ENCODE measurements at places on chromosomes 2 and 18.

DNA sequence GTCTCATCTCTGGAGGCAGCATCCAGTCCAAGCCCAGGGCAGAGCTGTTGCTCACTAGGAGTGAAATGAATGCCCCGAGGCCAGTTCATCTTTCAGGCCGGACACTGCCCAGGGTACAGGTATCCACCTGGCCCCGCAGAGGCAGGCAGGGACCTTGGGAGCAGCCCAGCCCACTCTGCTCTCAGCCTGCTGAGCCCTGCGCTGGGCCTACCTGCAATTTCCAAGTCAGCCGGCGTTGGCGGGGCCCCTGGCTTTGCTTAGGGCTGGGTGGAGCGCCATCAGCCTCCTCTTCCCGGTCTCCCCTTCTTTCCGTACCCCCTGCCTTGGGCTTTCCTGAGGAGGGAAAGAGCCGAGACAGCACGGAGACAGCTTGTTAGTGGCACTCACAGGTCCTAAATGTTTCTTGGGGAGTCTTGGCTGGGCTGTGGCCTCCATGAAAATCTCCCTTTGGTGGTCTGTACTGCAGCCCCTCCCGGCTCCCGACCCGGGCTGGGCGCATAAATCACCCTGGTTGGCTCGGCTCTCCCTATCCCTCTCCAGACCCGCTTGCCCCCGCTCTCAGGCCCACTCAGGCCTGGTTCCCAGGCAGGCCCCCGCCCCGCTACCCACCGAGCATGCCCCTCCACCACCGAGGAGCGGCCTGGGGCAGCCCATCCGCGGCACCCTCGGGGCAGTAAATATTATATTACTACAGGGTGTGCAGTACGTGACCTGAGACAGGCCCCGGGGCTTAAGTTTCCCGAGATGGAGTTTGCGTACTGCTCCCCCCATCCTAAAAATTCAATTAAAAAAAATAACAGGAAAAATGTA is 106.7 kb downstream of the DYSF start:
- DNase-seq: no peak

DNA sequence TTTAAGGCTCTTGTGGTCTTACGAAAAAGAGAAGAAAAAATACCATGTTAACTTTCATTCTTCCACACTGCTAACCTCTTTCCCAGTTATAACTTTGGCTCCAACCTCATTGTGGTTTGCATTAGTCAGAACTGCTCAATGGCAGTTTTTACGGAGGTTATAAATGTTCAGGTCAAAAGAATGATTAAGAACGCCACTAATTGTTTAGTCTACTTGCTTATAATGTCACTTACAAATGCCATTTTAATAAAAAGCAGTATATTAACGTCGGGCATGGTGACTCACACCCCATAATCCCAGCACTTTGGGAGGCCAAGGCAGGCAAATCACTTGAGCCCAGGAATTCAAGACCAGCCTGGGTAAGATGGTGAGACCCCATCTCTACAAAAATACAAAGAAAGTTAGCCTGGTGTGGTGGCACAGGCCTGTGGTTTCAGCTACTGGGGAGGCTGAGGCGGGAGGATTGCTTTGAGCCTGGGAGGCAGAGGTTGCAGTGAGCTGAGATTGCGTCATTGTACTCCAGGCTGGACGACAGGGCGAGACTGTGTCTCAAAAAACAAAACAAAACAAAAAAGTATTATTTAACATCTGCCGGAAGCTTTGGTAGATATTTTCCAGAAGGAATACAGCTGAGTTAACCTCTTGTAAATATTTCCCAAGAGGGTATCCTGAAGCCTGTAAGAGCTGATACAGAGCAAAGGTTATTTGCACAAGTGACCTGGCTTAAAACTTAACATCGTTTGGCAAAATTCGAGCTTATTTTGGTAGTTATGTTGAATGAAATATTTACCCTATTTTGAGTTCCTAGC is 5.1 kb downstream of the AGPS start:
- no peak for DNase-seq

DNA sequence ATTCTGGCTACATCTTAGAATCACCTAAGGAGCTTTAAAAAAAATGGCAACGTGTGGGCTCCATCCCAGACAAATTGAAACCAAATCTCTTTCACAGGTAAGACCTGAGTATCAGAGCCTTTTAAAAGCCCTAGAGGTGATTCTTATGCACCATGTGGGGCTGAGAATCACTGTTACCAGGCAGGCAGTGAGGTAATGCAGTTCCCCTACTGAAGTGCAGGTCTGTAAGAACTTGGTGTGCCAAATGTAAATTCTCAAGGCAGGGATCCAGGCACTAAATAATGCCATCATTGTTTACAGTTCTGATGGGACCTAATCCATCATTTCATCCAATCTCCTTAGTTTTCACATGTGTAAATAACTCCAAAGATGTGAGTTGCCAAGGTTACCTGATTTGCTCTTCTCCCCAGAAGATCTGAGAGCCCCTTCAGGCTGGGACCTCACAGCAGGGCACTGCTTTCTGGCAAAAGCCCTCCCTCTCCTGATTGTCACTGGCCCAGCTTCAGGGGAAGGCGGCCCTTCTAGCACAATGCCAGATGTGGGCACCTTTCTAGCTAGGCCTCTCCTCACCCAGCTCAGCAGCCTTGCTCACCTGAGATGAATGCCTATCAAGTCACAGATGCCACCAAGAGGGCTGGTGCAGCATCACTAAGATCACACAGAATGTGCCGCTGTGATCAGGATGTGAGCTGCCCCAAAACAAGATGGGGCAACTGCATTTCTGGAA is 73.6 kb upstream of the RGPD5 start:
- DNase-seq: no peak

- DNase-seq: no peak
Measured at GRCh38 chr2:85650456-85650855, 17.5 kb downstream of the SFTPB start.

DNA sequence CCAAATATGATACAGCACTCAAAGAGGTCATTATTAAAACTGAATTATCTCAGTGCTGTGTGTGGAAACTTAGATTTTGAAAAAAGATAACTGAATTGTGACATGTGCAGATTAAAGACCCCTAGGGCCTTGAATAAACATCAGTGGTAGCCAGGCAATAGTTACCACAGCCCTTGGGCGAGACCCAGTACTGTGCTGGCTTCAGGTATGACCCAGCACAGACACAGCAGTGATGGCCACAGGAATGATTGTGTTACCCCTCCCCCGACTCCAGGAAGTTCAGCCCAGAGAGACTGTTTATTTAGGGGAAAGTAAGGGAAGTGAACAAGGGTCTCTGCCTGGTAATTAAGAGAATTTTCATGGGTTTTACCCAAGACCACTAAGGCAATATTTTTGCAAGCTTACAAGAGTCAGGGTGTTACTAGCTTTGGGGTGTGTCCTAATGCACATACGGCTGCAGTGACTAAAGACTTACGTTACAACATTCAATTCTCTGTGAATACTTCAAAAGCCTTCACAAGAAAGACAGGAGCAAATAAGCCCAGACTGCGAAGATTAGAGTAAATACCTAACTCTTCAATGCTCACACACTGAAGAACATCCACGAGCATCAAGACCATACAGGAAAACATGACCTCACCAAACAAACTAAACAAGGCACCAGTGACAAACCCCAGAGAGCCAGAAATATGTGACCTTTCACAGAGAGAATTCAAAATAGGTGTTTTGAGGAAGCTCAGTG is 28.2 kb upstream of the ITGAV start:
- no peak for DNase-seq

- no peak for DNase-seq
Measured at GRCh38 chr2:39419282-39420223, 17.5 kb downstream of the MAP4K3 start.

DNA sequence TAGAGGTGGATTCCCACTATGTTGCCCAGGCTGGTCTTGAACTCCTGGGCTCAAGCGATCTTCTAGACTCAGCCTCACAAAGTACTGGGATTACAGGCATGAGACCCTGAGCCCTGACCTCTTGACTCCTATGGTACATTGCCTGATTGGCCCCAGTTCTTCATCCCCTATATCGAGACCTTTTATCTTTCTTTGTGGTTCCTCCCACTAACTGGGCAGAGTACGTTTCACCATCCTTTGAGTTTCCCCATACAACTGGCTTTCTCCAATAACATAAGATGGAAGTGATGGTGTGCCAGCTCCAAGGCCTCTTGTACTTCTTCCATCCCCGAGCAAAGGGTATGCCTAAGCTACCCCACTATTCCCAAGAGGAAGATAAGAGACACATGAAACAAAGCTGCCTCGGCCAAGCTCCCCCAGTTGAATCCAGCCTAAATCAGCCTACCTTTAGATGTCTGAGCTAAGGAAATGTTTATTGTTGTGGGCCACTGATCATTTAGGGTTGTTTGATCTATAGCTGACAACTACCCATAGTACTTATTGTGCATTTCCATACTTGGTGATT is 8.3 kb upstream of the TMEM247 start:
- no peak for DNase-seq

- DNase-seq: no peak
Measured at GRCh38 chr2:219155054-219155644, 5.5 kb downstream of the NHEJ1 start.

DNA sequence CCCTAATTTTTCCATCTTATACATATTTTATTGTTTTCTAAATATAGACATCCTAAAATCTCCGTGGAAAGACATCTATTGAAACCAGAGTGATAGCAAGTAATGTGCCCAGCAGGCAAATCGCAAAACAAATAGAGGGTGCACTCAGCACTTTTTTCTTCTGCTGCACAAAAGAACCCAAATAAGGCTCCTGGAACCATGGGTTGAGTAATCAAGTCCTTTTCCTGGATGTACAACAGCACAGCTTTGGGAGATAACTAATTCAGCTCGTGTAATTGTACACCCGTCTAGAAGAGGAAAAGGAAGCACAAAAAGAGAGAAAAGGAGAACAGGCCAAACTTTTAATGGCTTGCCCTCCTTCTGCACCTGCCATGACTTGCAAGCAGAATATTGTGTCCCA is 126.9 kb upstream of the TLK1 start:
- no peak for DNase-seq

GRCh38 chr18:421247-422155 is 79.0 kb downstream of the COLEC12 start:
- DNase-seq: no peak

GRCh38 chr18:3054780-3055179 is 41.8 kb upstream of the LPIN2 start:
- no peak for DNase-seq

- DNase-seq: no peak
Measured at GRCh38 chr2:35526741-35527140, 828.8 kb upstream of the CRIM1 start.

GRCh38 chr2:8728305-8729015 is 46.6 kb downstream of the ID2 start:
- DNase-seq: no peak

DNA sequence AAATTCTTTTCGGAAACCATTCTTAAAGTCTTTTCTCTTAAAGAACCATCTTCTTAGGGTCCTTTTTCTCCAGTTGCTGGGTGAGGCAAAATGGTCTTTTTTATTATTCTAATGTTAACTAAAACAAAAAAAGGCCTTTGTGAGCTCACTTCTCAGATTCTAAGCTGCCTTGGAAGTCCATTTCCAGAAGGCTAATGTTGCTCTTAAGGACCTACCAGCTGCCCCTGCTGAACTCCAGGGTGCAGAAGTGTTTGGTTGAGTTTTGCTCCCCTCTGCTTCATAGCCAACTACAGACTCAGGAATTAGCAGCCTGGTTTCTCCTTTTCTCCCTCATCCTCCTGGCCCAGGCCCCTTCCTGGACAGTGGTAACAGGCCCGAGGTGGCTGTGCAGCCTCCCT is 23.4 kb downstream of the APCDD1 start:
- DNase-seq: no peak

DNA sequence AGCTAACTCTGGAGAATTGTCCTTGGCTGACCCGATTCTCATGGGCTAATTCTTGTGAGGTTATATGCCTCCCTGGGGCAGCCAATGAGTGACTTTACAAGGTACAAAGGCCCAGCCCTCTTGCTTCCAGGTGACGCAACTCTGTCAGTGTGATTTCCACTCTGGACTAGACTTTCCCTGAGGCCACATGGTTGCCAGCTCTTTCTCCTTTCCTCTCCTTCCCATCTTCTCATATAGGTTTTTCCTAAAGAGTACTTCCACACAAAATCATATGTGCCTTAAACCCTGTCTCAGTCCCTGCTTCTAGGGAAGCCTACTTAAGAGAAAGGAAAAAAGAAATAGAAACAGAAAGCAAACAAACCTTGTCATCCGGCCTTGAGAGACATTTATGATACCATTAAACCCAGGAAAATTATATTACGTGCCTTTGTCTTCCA is 226.2 kb upstream of the ZSWIM2 start:
- DNase-seq: no peak

DNA sequence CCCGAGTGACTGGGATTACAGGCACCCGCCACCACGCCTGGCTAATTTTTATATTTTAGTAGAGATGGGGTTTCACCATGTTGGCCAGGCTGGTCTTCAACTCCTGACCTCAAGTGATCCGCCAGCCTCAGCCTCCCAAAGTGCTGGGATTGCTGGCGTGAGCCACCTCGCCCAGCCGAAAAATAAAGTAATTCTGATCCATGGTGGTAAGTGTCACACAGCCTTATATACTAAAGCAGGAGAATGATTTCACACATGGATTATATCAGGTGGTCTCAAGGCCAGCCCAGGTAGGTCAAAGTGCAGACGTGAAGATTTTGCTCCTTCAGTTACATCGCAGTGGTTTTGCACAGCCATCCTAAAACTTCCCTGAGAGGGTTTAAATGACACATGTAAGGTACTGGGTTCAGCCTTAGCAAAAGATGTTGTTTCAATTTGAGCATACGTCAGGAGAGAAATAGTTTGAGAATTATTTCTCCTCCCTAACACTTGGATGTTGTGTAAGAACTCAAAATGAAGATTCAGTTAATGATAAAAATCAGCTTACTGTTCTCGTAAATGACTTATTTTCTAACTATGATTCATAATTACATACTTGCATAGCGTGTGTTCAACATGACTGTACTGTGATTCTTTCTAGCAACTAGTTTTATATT is 93.0 kb upstream of the SLC39A10 start:
- no peak for DNase-seq

GRCh38 chr18:62331581-62332356 is 6.7 kb downstream of the TNFRSF11A start:
- no peak for DNase-seq

DNA sequence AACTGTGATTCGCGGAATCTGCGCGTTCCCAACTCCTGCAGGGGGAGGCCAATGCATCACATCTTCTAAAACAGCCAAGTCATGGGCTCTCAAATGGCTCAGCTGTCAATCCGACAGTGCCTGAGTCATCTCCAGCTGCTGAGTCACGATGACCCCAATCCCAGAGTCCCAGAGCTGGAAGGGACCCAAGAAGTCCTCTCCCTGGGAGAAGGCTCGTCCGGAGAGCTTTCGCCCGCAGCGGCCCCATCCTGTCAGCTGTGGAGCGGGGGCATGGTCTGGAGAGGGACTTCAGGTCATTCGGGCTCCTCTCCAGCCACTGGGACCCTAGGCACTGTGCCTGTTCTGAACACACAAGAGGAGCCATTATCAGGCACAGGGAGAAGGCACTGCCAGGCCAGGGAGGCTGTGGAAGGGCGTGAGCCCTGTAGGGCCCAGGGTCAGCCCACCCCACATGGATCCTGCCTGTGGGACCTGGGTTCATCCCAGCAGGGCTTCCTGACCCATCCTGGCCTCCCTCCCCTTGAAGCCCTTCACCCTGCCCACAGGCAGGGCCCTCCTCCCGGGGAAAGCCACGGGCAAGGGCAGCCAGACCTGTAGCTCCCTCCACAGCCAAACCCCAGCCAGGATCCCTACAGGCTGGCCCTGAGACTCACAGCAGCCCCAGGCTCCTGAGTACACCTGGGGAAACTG is 47.6 kb upstream of the GPC1 start:
- DNase-seq: no peak

GRCh38 chr2:181680937-181681811 is 857 bp upstream of the NEUROD1 start:
- no peak for DNase-seq

- no peak for DNase-seq
Measured at GRCh38 chr2:47653902-47654789, 128.8 kb upstream of the MSH6 start.

Measured in activated gamma-delta T cell treated with anti-CD3 and anti-CD28 coated beads, Interleukin-2, amount 50 U/mL, for 16 hours (primary cell).